Cardiac fibroblast (primary cell): ENCODE measurements at places on chromosomes 16 and 17.

- peak; percentile 10 for DNase-seq
These were observed 127.7 kb upstream of the MAF start for GRCh38 chr16:79728048-79728922.

- DNase-seq: no peak
These were observed 9.9 kb downstream of the CCDC182 start for GRCh38 chr17:57735230-57735629.

GRCh38 chr16:88013766-88014251, 62.6 kb downstream of the BANP start:
- no peak for DNase-seq

DNA sequence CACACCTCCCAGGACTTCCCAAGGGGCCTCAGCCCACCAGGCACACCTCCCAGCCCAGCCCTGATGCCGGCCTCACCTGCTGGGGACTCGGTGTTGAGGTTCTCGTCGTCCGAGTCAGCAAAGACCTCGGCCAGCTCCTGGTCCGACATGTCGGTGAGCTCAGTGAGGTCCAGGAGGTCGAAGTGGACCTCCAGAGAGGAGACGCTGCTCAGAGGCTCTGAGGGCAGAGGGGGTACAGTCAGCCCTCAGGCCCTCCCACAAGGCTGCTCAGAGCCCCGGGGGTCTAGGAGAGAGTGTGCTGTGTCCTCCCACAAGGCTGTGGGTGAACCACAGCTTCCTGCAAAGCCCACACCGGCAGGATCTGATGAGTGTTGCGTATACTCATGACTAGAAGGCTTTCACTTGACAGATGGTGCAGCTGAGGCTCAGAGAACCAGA, 10.5 kb downstream of the DBNDD1 start:
- DNase-seq: no peak

- DNase-seq: no peak
These were observed 17.4 kb downstream of the LASP1NB start for GRCh38 chr17:38942696-38943334.
